ENCODE measurements at places on chromosomes 5 and 9.

DNA sequence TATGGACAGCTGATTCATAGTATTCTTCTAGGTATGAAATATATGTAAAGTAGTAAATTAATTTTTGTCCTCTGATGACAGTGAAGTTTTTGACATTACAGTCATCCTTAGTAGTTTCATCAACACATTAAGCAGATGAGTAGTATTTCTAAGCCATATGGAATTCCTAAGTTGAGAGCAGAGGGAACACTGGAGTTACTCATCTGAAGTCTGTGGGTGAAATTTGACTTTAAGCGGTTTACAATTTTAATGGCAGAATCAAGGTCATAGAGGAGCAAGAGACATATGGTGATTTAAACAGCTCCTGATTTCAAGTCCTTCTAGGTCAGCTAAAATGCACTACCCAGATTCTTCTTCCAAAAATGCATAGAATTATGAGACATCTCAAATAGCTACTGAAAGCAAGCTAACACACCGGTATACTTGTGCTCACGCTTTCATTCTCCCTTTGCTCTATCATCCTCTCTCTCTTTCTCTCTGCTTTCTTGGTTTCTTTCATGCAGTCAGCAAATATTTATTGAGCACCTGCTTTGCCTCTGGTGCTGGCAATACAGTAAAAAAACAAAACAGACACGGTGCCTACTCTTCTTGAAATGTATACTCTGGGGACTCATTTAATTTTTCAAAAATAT lies 235.9 kb downstream of the FER start:
- peak; percentile 1 for DNase-seq

- peak; percentile 34 for DNase-seq
These were observed 41.9 kb upstream of the AGXT2 start for GRCh38 chr5:35089334-35090314.

GRCh38 chr5:93208141-93208751 lies 372.8 kb downstream of the NR2F1-AS1 start:
- no peak for DNase-seq

- DNase-seq, result no peak
These were observed 147.7 kb downstream of the DCP2 start for GRCh38 chr5:113124265-113124664.

- no peak for DNase-seq
These were observed 334.5 kb downstream of the TENT4A start for GRCh38 chr5:7047511-7048261.

DNA sequence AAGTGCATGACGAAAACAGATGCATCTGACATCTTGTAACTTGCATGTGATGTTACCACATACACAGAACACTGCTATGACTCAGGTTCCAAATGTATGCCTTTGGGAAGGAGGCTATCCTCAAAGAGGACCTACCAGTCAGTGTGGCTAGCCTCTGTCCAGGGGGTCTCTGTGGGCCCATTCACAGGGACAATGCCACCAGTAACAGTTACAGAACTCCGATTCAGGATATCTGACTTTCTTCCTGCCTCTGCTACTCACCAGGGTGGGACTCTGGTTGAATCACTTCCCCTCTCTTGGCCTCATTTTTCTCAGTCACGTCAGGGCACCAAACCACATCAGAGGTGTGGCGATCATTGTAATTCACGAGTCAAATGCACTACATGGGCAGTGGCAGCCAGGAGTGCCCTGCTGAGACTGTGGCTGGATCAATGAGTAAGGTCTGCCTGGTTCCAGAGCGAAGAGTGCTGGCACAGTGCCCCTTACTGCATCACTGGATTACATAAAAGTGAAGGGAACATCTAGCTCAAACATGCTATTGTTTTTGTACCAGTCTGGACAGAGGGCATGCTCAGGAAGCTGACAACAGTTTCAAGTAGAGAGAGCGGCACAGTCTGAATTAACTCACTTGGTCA lies 13.2 kb downstream of the ATOX1 start:
- DNase-seq, result peak; percentile 34

DNA sequence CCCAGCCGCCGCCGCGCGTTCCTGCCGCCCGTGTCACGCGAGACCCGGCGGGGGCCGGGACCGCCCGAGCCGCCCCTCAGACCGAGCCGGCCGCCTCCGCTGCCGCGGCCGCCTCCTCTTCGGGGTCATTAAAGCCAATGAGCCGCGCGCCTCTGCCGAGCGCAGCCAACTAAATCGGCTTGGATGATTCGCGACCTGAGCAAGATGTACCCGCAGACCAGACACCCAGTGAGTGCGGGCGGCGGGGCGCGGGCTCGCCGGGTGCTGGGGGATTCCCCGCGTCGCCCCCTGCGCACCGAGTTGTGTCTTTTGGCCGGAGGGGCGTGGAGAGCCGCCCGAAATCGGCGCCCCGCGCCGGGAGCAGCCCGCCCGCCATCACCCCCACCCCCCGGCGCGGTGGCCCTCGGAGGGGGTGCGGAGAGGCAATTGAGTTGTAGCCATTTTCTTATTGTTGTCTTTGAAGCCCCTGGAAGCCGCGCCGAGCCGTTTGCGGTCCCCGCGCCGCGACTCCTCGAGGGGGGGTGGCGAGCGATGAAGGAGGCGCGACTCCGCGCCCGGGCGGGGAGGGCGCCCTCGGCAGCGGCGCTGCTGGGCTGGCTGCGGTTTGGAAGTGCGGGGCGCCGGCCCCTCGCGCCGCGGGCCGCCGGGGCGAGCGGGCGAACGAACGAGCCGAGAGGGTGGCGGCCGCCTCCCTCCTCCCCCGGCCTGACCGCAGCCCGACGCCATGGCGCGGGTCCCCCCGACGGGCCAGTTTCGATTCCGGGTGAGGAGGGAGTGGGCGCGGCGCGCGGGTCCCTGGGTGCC lies 1.0 kb downstream of the TLE4 start:
- DNase-seq, result peak; percentile 57

DNA sequence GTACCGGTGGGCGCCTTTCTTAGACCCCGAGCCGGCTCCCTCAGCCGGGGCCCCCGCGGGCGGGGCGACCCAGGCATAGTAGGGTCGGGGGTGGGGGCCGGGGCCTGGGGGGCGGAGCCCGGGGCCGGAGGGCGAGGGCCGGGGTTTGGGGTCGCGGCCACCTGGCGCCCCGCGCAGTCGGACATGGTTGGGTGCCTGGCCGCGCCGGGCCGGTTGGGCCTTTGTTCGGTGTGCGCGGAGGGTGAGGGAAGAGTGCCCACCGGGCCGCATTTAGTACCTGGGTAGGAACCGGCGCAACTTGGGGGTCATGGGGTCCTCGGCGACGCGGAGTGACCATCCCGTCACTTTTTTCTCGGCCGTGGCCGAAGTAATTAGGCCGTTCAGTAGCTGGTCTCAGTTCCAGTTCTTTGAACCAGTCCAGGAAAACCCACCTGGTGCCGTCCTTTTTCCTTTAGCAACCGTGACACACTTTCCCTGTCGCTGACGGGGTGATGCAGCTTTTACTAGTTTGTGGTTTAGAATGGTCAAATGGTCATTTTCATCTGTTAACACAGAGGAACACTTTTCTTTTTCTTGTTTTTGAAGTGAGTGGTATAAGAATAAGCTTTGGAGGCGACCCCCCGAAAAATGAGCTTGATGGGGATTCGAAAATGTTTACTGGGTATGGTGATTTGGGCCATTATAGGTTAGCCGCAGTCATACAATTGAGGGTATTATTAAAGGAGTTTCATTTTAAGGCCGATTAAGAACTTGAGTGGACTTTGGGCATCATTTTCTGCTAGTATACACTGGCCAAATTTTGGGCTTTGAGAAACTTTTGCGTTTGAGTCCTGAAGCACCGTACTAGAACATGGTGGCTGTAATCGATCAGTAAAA lies 589 bp downstream of the CKS2 start:
- no peak for DNase-seq

DNA sequence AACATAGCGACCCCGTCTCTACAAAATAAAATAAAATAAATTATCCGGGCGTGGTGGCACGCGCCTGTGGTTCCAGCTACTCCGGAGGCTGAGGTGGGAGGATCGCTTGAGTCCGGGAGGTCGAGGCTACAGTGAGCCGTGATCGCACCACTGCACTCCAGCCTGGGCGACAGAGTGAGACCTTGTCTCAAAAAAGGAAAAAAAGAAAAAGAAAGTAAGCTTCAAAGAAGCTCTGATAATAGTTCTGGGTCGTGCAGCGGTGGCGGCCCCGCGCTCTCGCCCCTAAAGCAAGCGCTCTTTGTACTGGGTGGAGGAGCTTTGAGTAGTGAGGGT lies 6.8 kb downstream of the TLX3 start:
- DNase-seq, result no peak

Measured in hepatic stellate cell (primary cell).